T-helper 22 cell (primary cell): ENCODE measurements at places on chromosomes 7 and 10.

- DNase-seq, result peak; percentile 65
Observed at GRCh38 chr7:3042861-3043489, 692 bp downstream of the CARD11 start.

DNA sequence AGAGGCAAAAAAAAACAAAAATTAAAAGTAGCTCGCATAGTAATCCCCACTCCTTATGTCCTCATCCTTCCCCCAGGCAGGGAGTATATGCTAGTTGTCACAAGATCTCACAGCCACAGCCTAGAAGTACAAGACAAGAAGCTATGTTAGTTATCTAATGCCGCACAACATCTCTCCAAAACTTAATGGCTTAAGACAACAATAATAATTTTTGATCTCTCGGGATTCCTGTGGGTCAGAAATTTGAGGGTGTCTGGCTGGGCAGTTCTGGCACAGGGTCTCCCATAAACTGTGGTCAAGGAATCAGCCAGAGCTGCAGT, 39.7 kb downstream of the CPVL start:
- DNase-seq, result no peak

- DNase-seq, result no peak
Observed at GRCh38 chr7:146136357-146136875, 19.8 kb downstream of the CNTNAP2 start.

DNA sequence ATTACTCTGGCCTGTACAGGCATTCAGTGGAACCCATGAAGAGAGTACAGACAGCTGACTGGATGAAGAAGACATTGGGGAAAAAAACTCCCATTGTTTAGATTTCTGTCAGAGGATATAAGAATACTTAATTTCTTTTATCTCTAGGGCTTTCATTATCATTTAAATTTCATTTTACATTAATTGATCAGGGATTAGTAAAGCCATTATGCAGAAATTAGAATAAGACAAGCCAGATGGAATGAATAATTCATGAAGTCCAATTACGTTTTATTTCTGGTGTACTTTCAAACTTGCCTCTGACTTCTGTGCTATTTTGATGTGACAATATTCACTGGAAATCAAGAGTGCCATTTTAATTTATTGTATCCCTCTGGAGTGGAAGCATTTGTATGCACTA, 247.0 kb downstream of the SLC25A13 start:
- DNase-seq, result no peak

DNA sequence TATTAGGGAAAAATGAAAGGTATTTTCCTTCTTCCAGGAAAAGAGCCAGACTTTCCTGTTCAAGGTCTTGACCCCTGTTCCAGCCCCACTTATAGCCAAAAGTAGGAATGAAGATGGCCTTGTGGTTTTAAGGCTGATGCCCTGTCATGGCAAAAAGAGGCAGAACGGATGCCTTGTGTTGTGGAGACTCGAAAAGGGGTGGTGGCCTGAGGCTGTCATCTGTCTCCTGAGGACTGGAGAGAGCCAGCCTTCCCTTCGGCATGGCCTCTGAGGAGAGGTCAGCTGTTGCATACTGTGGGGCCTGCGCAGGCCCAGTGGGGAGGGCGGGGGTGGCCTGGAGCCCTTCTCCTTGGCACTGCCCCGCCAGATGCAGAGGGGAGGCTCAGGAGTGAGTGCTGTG, 166.0 kb upstream of the EEPD1 start:
- no peak for DNase-seq

DNA sequence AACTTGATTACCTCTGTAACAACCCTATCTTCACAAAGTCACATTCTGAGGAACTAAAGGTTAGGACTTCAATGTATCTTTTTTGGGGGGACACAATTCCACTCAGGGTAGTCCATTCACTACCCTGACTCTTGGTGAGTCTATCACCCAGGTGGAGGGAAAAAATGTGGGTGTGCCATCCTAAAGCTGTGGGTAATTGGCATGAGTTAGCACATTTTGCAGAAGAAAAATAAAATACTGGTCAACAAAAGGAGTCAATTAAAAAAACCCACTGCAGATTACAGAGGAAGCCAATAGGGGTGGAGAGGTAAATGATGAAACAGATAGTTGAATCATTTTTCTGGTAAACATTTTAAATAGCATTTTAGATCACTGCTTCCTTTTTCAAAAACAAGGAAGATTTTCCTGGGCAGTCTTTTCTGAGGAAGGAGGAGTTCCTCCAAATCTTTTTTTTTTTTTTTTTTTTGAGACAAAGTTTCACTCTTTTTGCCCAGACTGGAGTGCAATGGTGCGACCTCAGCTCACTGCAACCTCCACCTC, 5.1 kb upstream of the BLVRA start:
- DNase-seq, result no peak

DNA sequence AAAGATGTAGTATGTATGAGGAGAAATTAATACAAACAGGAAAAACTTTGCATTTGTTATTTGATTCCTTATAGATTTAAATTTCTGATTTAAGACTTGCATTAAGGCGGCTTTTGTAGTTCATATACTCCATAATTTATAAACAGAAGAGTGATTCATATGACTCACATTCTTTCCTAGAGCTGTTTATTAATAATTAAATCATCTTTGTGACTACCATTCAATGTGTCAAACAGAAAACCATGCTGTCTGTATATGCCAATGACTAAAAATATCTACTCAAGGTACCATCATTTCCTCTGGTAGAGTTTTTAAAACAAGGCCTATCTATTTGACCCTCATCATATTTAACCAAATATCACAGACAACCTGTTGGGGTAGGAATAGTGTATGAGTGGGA, 501.7 kb downstream of the PARD3 start:
- no peak for DNase-seq

DNA sequence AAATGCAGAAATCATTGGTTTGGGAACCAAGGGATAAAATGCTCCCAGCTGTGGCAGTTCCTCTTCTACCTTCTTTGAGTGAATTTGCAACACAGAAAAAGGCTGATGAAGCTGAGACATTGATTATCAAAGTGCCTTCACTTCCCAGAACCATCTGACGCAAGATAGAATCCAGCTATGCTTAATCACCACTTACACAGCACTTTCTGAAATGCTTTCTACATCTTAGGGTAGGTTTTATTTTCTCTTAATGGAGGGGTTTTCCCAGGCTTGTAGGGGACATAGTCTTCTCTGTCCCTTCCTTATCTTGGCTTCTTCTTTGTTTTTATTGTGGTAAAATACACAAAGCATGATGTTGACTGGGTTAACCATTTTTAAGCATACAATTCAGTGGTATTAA, 332.6 kb upstream of the ZNF32 start:
- DNase-seq, result no peak

GRCh38 chr7:81300753-81301152, 381.9 kb upstream of the SEMA3C start:
- no peak for DNase-seq

- DNase-seq, result no peak
Observed at GRCh38 chr7:131952365-131952764, 395.9 kb upstream of the PODXL start.

DNA sequence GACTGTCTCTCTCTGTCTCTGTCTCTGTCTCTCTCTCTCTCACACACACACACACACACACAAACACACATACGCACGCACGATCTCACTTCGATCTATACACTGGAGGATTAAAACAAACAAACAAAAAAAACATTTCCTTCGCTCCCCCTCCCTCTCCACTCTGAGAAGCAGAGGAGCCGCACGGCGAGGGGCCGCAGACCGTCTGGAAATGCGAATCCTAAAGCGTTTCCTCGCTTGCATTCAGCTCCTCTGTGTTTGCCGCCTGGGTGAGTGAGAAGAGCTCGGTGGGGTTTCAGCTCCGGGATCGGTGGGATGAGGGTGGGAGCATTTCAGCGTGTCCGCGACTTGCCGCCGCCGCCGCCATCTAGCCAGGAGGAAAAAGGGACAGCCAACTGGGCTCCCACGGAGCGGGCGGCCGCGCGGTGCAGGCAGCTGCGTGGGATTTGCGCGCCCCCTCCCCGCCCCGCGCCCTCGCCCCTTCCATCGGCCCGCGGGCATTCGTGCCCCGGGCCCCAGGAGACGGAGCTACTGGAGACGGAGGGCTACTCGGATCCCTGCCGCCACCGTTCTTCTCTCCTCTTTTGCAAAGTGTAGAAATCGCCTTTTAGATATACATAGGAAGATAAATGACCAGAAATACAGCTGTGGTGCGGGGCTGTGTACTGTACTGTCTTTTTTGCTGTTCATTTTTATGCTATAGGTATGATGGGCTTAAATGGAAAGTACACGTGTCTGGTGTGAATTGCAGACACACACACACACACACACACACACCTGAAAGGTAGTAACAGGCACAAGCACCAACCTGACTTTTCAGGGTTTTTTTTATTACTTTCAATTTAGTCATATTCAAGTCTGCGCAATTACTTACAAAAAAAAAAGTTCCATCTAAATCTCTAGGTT, 581 bp downstream of the PTPRZ1 start:
- DNase-seq, result no peak

DNA sequence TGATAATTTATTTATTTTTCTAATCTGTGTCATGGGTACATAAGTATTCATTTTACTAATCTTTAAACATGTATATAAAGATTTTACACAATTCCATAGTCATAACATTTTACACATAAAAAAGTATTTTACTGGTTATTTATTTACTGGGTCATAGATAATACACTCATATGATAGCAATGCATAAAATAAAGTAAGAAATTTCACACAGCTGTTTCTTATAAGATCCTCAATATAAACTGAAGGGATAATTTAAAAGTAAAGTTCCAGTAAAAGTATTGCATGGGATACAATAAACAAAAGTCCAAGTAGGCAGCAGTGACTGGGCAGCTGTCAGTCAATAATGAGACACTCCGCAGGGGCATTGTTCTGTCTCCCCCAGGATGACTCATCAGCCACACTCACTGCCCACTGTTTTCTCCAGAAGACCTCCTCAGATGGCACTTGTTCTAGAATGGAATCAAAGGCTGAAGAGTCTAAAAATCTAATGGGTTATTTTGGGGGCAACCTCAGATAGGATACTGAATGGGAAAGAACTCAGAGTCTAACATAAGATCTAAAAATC, 32.7 kb downstream of the DPY19L1 start:
- no peak for DNase-seq

GRCh38 chr7:78510580-78511188, 712.1 kb downstream of the PHTF2 start:
- DNase-seq, result no peak

- no peak for DNase-seq
Observed at GRCh38 chr7:17815318-17815717, 125.0 kb downstream of the SNX13 start.

DNA sequence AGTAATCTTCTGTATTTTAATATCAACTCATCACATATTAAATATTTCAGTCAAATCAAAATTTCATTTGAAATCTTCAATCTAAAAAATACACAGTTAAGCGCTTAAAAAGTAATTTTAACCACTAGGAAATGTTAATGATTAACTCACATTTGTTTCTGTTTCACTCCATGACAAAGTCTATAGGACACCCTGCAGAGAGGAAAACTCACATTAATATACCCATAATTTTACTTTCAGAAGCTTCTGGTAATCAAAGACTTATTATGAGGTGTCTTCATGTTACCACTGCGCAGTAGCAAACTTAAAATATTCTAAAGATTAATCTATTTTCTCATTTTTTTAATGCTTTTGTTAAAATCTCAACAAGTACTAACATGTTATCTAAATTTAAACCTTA, 41.0 kb upstream of the ZNF518A start:
- DNase-seq, result no peak

- DNase-seq, result no peak
Observed at GRCh38 chr7:91636728-91637127, 243.8 kb downstream of the MTERF1 start.

- no peak for DNase-seq
Observed at GRCh38 chr7:134963036-134963435, 23.3 kb upstream of the AGBL3 start.

DNA sequence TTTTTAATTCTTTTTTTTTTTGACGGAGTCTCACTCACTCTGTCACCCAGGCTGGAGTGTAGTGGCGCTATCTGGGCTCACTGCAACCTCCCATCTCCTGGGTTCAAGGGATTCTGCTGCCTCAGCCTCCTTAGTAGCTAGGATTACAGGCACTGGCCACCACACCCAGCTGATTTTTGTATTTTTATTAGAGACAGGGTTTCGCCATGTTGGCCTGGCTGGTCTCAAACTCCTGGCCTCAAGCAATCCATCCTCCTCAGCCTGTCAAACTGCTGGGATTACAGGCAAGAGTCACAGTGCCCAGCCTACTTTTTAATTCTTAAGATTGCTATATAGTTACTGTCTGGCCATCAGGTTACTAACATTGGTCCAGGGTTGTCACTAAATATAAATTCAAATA, 59.6 kb downstream of the ZNF277 start:
- DNase-seq, result no peak

GRCh38 chr7:114073701-114074100, 154.9 kb upstream of the PPP1R3A start:
- no peak for DNase-seq

DNA sequence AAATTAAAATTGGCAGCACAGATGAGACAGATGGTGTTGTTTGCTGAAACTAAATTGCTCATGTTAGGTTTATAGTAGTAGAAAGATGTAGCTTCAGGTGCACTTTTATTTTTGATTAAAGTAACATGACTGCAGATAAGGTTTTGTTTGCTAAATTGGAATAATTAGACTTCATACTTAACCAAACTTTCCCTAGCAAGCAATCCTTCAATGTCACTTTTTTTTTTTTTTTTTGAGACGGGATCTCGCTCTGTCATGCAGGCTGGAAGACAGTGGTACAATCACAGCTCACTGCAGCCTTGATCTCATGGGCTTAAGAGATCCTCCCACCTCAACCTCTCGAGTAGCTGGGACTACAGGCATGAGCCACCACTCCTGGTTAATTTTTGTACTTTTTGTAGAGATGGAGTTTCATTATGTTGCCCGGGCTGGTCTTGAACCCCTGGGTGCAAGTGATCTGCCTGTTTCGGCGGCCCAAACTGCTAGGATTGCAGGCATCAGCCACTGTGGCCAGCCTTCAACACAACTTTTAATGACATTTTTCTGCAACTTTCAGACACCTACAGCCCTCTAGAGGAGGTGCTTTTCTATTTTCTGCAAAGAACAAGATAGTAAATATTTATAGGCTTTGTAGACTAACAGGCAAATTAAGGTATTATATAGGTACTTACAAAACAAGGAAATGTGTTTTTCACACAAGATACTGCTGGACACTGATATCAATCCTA, 84.8 kb upstream of the CCNY start:
- no peak for DNase-seq

DNA sequence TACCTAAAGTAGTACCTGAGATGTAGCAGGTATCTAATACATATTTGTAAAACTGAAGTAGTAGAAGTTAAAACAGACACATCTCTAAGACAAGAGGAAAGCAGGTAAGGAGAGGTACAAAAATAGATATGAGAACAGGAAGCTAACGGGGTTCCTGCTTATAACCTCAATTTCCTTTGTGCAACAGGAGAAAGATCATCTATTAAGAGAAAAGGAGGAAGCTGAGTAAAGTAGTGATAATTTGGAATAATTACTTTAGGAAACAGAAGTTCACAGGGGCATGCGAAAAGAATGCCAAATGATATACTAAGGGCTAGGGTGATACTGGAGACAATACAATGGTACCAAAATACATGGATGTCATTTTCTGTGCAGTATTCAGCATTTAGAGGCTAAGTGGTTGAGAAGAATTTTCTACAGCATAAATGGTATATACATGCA, 108.7 kb downstream of the NRBF2 start:
- DNase-seq, result no peak
